Activated CD8-positive, alpha-beta memory T cell treated with anti-CD3 and anti-CD28 coated beads for 24 hours (primary cell): ENCODE measurements at places on chromosomes 1 and 21.

GRCh38 chr1:27598902-27599528 is 4.9 kb downstream of the AHDC1 start:
- DNase-seq: peak; percentile 79

- DNase-seq: no peak
Measured at GRCh38 chr1:7821282-7821681, 31.6 kb downstream of the UTS2 start.

- DNase-seq: no peak
Measured at GRCh38 chr1:221670081-221670480, 71.8 kb downstream of the DUSP10 start.

DNA sequence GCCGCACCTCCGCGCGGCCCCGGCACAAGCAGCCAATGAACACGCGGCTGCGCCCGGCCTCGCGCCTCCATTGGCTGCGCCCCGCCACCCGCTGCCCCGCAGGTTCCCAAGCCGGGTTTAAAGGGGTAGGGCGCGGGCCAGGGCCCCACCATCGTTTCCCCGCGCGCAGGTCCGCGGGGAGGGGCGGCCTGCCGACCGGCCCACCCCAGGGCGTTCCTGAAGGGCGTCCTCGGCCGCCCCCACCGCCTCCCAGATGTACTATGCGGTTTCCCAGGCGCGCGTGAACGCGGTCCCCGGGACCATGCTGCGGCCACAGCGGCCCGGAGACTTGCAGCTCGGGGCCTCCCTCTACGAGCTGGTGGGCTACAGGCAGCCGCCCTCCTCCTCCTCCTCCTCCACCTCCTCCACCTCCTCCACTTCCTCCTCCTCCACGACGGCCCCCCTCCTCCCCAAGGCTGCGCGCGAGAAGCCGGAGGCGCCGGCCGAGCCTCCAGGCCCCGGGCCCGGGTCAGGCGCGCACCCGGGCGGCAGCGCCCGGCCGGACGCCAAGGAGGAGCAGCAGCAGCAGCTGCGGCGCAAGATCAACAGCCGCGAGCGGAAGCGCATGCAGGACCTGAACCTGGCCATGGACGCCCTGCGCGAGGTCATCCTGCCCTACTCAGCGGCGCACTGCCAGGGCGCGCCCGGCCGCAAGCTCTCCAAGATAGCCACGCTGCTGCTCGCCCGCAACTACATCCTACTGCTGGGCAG is at the start of gene OLIG1:
Gene OLIG1, plus strand, starts transcription at position 148 of the 750 bp plus-strand sequence. Its CDS starts 106 bp downstream, at position 254.
- peak; percentile 69 for DNase-seq

DNA sequence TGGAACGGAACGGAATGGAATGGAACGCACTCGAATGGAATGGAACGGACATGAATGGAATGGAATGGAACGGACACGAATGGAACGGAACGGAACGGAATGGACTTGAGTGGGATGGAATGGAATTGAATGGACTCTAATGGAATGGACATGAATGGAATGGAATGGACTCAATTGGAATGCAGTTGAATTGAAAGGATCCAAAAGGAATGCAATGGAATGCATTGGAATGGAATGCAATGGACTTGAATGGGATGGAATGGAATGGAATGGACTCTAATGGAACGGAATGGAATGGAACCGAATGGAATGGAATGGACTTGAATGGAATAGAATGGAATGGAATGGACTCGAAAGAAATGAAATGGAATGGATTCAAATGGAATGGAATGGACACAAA is 102.4 kb upstream of the OR4F16 start:
- no peak for DNase-seq

DNA sequence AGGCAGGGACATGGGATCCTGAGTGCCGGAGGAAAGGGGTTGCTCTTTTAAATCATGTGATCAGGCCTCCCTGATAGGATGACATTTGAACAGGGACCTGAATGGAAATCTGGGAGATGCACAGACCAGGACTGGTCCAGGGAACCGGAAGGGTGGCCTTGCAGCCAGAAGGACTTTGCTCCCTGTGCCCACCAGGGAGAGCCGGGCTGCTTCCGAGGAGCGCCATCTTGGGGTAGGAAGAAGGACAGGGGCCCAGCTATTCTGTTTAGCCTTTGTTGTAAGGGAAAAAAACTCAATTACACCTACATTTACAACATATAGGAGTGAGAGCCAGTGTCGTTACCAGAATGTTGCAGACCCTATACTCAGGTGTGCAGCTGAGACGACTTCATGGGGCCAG is 5.5 kb downstream of the KLHDC7A start:
- peak; percentile 19 for DNase-seq

DNA sequence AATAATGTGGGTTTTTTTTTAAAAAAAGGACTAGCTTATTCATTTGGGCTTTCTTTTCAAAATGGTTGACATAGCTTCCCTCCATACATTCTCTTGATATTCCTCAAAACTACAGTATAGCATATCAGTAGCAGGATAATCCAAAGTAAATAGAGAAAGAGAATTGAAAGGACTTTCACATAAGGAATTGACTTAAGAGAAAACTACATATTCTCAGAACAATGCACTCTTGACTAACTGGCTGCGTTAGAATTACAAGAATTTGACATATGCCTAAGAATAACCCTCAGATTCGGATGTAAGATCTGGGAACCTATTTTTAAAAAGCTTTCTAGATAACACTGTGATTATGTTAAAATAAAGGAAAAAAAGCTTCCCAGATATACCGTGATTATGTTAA is 3.1 kb downstream of the PRKAB2 start:
- no peak for DNase-seq

DNA sequence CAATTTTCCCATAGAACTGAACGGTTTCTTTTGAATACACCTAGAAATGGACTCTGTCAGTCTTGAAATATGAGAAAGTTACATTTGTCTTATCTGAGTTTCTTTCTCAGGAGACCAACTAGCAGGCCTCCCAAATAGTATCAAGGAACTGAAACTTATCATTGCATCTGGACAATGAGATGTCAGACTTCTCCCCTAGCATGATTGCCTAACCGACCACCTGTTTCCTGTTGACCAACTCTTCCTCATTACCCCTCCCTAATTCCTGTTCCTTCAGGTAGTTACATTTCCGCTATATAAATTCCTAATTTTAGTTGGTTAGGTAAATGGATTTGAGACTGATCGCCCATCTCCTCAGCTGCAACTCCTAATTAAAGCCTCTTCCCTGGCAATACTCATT is 1587.3 kb downstream of the NCAM2 start:
- DNase-seq: no peak

- DNase-seq: no peak
Measured at GRCh38 chr1:189496768-189497167, 980.9 kb downstream of the BRINP3 start.

DNA sequence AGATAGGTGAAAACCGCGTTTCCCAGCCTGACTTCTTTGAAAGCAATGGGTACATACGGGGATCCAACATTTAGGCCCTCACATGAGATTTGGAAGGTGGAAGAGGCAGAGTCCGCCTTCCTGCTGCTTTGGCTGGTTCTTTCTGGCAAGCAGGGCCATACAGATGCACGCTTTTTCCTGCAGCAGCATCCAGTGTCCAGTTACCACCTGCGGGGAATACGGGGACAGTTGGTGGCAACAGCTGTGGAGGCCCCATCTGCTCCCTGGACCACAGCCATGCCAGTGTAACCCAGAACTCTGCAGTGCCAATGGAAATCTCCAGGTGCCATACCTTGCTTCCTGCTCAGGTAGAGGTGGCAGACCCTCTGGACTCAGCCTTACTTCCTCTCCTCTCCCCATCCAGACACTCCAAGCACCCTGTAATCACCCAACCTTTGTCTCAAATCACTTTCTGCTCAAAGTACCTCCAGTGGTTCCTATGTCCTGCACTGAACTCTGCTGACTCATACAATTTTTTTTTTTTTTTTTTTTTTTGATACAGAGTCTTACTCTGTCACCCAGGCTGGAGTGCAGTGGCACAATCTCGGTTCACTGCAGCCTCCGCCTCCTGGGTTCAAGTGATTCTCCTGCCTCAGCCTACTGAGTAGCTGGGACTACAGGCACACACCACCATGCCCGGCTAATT is 68.3 kb downstream of the SLC16A1 start:
- no peak for DNase-seq

- peak; percentile 19 for DNase-seq
Measured at GRCh38 chr1:203081465-203082230, 4.2 kb downstream of the MYOG start.

DNA sequence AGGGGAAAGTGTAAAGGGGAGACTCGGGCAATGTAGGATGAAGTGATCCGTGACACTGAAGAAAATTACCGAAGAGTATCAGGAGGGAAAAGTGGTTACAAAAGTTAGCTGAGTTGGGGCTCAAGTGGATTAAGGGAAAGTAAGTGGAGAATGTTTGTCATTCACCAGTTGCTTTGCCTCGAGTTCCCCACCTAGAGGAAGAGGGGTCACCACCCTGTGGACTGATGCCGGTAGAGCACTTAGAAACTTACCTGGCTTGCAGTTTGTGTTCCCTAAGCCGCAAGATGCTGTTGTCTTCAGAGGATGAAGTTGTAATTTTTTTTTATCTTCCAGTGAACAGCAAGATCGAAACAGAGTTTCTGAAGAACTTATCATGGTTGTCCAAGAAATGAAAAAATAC is 1.0 kb downstream of the PER3 start:
- no peak for DNase-seq

GRCh38 chr1:69738458-69739250 is 170.9 kb downstream of the LRRC7 start:
- DNase-seq: no peak
